Effector memory CD4-positive, alpha-beta T cell (primary cell): ENCODE measurements at places on chromosomes 2 and 18.

DNA sequence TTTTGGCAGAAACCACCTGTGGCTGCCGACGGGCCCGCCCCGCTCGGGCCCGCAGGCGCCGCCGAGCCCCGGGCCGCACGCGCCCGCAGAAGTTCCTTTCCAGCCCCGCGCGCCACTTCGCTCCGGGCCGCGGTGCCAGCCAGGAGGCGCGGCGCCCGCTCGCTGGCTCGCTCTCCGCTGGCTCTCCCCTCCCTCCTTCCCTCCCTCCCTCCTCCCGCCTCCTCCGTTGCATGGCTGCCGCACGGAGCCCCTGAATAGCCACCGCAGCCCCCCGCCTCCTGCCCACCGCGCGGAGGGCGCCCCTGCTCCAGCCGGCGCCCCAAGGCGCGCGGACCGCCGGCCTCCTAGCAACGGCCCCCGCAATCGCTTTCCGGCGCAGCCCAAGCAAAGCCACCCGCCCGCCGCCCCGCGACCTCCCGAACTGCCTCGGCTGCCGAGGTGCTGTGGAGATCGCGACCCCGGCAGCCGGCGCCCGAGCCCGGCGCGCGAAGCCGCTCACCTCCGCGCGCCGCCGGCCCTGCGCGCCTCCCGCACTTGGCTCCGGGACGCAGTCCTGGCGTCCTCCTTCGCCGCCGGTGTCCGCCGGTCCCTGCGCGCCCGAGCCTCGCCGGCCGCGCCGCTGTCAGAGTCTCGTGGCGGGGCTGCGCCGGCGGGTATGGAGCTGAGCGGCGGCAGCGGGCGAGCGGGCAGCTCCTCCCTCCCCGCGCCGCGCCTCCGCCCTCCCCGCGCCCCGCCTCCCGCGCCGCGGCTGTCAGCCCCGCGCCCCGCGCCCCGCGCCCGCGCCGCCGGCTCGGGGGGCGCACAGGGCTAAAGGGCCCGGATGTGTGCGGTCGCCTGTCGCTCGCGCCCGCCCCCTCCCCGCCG lies at the start of gene ZBTB7C:
Gene ZBTB7C (minus strand): TSS at position 657 of the 864 bp plus-strand sequence.
- DNase-seq: no peak

DNA sequence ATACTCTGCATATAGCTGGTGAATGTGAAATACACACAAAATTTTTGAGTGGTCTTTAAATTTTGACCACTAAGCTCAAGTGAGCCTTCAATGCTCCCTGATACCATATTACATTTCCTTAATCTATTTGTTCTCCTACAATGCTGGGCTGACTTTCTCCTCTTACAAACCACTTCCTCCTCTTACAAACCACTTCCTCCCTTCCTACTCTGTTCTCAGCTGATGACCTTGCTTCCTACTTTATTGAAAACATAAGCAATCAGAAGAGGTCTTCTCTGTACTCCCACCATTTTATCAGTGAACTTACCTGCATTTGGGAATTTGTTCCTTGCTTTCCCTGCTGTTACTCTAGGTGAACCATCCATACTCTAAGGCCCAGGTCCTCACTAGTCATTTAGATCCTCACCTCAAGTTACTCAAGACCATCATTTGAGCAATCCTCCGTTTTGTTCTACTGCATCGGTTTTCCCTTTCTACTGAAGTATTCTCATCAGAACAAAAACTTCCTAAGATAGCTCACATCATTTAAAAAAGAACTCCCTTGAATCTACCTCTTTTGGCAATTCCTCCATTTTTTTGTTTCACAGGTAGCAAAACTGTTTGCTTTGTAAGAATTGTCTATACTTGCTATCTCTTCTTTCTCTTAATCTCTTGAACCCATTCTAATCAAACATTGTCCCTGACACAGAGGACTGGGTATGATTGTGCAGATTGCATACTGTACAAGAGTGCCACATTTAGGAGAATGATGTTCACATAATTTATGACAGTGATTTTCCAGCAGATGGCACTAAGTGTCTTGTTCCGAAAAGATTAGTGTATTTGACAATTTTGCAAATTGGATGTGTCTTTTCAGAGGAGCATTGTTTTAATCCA lies 96.5 kb downstream of the EPB41L5 start:
- DNase-seq: no peak

- DNase-seq: no peak
Measured at GRCh38 chr2:211751848-211752247, 786.8 kb downstream of the ERBB4 start.

DNA sequence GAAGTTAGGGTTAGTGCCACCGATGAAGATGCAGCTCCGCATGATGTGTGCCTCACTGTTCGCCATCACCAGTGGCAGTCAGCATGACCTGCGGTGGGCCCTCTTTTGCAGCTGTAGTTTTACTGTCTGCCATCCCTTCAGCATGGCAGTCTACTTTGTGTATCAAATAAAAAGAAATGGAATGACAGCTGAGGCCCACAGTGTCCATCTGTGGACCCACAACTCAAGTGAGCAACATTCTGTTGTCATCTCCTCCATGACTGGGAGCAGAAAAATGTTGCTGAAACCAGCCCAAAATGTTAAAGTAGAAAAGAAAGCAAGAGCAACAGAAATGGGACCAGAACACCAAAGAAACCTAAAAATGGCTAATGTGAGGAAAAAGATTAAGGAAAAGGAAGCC lies 128.7 kb downstream of the MEP1B start:
- DNase-seq: no peak

DNA sequence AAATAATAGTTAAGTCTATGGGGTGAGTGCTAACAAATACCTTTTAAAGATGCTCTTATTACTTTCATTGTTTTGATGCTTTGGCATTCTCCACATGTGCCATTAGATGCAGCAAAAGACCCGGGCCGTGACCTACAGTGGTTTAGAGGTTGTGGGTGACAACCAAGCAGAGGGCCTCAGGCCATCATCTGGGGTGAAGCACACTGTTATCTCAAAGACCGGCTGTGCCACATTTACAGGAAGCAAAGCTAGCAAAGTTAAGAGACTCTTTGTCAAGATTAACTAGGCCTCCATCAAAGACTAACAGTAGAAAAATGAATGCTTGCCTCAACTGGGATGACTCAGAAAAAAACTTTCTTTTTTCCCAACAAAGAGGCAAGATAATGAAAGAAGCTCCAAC lies 695.3 kb downstream of the SATB2 start:
- no peak for DNase-seq
